ENCODE measurements at places on chromosomes 3 and 15.

DNA sequence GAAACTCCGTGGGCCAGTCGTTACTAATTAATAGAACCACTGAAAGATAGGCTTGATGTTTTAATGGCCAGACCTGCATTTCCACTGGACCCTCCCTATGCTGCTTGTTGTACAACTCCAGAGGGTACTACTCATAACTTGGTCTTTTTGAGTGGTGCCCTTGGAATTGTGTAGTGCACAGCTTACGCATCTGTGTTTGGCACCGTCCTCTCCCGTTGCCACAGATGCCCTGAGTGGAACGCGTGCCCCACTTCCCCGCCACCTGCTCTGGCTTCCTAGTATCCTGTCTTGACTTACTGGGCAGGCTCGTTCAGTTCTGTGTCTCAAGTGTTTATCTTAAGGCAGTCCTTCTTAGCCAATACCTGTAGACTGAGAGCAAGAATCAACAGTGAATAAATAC is 78.7 kb downstream of the USP13 start:
- no peak for DNase-seq

GRCh38 chr15:56719021-56719612 is 14.2 kb downstream of the ZNF280D start:
- DNase-seq: no peak

GRCh38 chr3:184786280-184786941 is 25.6 kb upstream of the VPS8 start:
- DNase-seq: no peak

DNA sequence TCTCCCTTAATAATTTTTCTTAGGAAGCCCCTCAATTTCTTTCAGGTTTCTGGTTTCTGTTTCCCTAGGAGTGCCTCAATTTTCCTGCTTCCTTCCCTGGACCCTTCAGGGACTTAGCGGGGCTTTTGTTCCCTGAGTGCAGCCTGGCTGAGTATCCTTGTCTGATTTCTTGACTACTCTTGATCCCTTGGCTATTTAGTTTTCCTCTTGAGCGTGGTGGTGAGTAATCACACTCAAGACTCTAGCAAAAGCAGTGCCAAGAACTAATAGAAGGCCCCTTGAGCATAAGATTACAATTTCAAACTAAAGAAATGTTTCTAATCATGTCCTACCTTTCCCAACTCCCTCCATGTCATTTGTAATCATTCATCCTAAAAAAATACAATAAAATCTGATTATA is 94.3 kb upstream of the C3orf80 start:
- no peak for DNase-seq

DNA sequence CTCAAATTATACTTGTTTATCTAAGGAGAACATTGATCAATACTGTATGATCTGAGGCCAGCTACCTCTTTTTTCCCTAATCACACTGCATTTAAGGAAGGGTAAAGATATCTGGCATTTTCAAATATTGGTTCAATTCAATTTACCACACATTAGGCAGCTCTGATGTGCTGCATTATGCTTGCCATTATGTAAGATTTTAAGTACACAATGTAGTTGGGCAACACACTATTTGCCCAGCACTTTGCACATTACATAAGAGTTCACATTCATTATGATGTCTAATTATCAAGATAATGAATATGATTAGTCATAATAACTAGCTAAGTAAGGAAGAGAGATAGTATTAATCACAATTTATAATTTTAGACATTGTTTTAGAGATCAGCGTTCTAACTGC is 196.3 kb downstream of the BCHE start:
- DNase-seq: no peak

- DNase-seq: no peak
Observed at GRCh38 chr3:27025718-27026117, 343.5 kb downstream of the NEK10 start.

- no peak for DNase-seq
Observed at GRCh38 chr3:150180334-150180733, 209.6 kb upstream of the PFN2 start.

GRCh38 chr3:32818970-32819511 is 1.2 kb downstream of the TRIM71 start:
- DNase-seq: no peak

- DNase-seq: no peak
Observed at GRCh38 chr3:158273656-158274055, 163.8 kb downstream of the RSRC1 start.

GRCh38 chr3:38376098-38376816 is 29.7 kb downstream of the XYLB start:
- DNase-seq: no peak

GRCh38 chr15:74464897-74465296 is 3.9 kb upstream of the UBL7 start:
- no peak for DNase-seq

DNA sequence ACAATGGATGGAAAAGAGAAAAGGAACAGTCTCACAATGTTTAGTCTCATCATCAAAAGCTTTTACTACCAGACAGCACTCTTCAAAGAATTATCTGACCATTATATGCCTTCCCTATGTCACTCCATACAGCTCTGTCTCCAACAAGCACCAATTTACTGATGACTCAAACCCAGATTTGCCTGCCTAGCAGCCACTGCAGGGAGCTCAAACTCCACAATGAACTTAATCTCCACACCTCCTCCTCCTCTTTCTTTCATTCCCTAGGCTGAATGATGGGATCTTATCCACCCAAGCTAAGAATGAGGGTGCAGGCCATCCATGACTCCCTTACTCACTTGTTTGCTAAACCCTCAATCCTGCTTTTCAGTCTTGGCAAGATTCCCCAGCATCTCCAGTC is 45.5 kb downstream of the NBEAL2 start:
- DNase-seq: no peak

Measured in GM20000 (cell line).